ENCODE measurements at places on chromosomes 1 and 21.

- DNase-seq = no peak
Measured at GRCh38 chr1:246271516-246271915, 235.6 kb downstream of the SMYD3 start.

GRCh38 chr1:92372164-92372563, 73.3 kb downstream of the RPAP2 start:
- DNase-seq = no peak

- DNase-seq = no peak
Measured at GRCh38 chr1:70084314-70084915, 121.0 kb downstream of the LRRC40 start.

DNA sequence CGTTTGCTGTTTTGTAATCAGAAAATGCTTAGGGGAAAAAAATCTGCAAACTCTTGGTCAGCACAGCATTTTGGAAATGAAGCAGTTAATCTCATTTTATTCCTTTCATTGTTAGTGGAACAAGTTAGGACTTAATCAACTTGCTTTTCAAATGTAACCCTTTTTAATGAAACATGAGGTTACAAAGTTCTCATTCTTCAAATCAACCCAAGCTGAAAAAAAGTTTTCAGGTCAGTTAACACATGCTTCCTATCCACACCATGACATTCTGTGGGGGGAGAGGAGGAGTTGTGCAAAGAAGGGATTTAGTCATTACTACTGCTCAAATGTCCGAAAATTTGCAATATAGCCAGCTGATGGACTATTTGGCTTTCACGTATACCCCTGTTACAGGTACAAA, 283.2 kb upstream of the LYPLAL1 start:
- DNase-seq = no peak

GRCh38 chr1:201138311-201138840, 11.4 kb upstream of the ASCL5 start:
- no peak for DNase-seq

- peak; percentile 11 for DNase-seq
Measured at GRCh38 chr1:42657201-42657600, 1.0 kb upstream of the PPIH start.

DNA sequence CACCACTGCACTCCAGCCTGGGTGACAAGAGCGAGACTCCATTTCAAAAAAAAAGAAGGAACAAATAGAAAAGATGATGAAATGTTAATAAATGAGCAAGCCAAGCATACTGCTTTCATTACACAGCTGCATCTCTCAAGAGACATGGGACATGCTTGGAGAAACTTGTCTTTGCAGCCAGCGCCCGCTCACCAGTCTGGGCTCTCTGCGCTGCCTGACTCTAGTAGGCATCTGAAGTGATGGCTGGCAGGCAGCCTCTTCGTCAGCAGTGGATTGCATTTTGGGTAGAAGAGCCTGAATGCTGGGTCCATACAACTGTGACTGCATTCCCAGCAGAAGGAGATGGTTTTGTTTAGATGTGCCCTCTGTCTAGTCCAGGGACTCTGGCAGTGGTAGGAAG, 48.0 kb downstream of the IL6R start:
- DNase-seq = no peak

DNA sequence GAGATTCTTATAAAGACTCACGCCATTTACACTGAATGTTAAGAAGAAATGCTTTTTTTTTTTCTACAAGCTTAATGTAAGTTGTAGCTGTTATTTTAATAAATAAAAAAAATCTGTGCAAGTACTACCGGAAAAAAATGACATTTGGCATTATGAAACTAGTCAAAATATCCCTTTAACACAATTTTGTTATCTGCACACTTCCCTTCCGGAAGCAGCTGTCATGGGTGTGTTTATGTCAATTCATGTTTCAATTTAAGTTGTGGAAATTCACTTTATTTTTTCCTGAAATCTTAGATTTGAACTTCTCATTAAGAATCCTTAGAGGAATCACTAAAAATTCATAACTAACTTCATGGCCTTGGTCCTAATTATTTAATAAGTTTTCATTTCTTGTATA, 308.1 kb downstream of the KCTD3 start:
- DNase-seq = no peak

- no peak for DNase-seq
Measured at GRCh38 chr1:85998105-85998855, 158.3 kb downstream of the COL24A1 start.

GRCh38 chr1:85224734-85225623, 24.2 kb upstream of the SYDE2 start:
- DNase-seq = no peak

- no peak for DNase-seq
Measured at GRCh38 chr1:4564051-4564450, 90.4 kb upstream of the AJAP1 start.

- DNase-seq = no peak
Measured at GRCh38 chr21:45533361-45533845, 8.8 kb downstream of the SLC19A1 start.

DNA sequence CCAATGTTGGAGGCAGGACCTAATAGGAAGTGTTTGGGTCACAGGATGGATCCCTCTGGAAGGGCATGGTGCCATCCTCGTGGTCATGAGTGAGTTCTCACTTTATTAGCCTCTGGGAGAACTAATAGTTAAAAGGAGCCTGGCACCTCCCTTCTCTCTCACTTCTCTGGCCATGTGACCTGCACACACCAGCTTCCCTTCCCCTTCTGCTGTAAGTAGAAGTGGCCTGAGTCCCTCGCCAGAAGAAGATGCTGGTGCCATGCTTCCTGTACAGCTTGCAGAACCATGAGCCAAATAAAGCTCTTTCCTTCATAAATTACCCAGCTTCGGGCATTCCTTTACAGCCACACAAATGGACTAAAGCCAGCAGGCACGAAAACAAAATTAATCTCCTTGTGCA, 23.6 kb downstream of the ACOT7 start:
- DNase-seq = no peak

- no peak for DNase-seq
Measured at GRCh38 chr1:248670003-248670402, 14.7 kb upstream of the OR2T27 start.

DNA sequence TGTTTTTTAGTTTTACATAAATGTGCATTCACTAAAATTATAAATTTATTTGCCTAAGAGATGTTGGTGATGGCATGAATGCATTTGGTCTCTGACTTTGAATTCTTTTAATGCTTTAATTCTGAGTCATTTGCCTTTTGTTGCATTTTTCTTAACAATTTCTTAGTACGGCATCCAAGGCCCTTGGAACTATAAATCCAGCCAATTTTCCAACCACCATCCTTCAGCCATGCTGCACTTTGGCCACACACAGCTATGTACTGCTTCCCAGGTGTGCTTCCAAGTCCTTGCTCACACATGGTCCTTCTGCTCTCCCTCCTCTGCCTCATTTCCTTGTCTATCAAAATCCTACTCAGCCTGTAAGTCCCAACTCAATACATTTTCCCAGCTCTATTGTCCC, 161.0 kb downstream of the DHRS3 start:
- no peak for DNase-seq

DNA sequence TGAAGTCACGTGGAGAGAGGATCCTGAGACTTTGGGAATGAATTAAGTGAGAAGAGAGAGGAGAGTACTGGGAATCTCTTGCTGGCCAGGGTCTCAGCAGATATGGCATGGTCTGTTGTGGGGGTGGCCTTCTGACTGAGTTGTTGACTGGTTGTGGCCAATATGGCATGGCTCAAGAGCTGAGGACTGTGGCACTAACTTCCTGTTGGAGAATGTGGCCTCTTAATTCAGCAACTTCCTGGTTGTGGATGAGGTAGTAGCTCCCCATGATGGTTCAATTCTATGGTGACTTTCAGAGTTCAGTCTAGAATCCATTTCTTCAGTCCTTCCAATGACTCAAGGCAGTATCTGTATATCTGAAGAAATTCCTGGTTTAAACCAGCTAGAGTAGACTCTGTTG, 44.7 kb upstream of the PAXBP1 start:
- DNase-seq = no peak

All from SW480 (cell line).